ENCODE measurements at places on chromosomes 11 and 22. TPM values are rescaled to one million over a fixed set of nuclear protein-coding genes. Genes with fewer than 3 reads are reported as not detected.

TRIM66 gene
- 0.63 TPM for total RNA-seq

OR8K5 gene
- not detected for total RNA-seq

ATM gene
- 61.0 TPM for total RNA-seq

GRCh38 chr22:39534092-39534506 lies 1.6 kb upstream of the RPS19BP1 start:
- DNase-seq: no peak
- no peaks in the 10 kb centered on the region for H3K27me3 ChIP-seq
- H3K36me3 ChIP-seq: peaks cover 31% of the 10 kb centered on the region
- H3K27ac ChIP-seq: no peak overlapping the region
- H3K4me1 ChIP-seq: peaks cover 28% of the 10 kb centered on the region
- H3K4me3 ChIP-seq: no peak overlapping the region

CCDC157 gene
- 4.5 TPM for total RNA-seq

GRCh38 chr22:44407171-44407986 lies 90.7 kb downstream of the RTL6 start:
- no peak overlapping the region for H3K4me3 ChIP-seq
- DNase-seq: no peak
- no peaks in the 10 kb centered on the region for H3K27me3 ChIP-seq
- no peak overlapping the region for H3K27ac ChIP-seq

KRTAP5-10 gene
- not detected for total RNA-seq

GRCh38 chr11:101003468-101003867 lies 126.1 kb downstream of the PGR start:
- no peaks in the 10 kb centered on the region for H3K27me3 ChIP-seq
- H3K27ac ChIP-seq: no peak overlapping the region

ENDOD1 gene
- 4.1 TPM for total RNA-seq

DNA sequence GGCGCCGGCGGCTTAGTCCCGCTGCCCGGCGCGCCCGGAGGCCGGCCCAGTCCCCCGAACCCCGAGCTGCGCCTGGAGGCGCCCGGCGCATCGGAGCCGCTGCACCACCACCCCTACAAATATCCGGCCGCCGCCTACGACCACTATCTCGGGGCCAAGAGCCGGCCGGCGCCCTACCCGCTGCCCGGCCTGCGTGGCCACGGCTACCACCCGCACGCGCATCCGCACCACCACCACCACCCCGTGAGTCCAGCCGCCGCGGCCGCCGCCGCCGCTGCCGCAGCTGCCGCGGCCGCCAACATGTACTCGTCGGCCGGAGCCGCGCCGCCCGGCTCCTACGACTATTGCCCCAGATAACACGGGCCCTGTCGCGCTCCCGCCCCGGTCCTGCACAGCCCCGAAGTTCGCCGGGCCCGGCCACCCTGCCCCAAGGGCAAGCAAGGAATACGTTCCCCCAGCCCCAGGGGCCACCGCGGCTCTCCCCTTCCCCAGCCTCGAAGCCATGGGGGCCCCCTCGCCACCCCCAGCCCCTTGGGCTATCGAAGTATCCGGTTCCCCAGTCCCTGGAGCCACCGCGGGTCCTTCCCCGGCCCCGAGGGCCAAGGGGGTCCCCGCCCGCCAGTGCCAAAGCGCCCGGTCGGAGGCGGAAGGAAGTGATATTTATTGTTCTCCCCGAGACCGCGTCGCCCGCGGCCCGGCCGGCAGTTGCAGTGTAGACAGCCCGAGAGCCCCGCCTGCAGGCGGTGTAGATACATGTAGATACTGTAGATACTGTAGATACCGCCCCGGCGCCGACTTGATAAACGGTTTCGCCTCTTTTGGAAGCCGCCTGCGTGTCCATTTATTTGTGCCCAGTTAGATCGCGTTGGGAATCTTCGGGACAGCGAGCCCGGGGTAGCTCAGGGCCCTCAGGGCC lies 6.2 kb downstream of the TBX1 start:
- no peaks in the 10 kb centered on the region for H3K27me3 ChIP-seq
- no peak overlapping the region for H3K4me3 ChIP-seq
- no peak for DNase-seq

- no peaks in the 10 kb centered on the region for H3K27me3 ChIP-seq
- no peaks in the 10 kb centered on the region for H3K36me3 ChIP-seq
- no peak overlapping the region for H3K4me3 ChIP-seq
- H3K27ac ChIP-seq: no peak overlapping the region
- H3K4me1 ChIP-seq: no peaks in the 10 kb centered on the region
- DNase-seq: no peak
Observed at GRCh38 chr11:117458275-117459122, 130.8 kb downstream of the CEP164 start.

DNA sequence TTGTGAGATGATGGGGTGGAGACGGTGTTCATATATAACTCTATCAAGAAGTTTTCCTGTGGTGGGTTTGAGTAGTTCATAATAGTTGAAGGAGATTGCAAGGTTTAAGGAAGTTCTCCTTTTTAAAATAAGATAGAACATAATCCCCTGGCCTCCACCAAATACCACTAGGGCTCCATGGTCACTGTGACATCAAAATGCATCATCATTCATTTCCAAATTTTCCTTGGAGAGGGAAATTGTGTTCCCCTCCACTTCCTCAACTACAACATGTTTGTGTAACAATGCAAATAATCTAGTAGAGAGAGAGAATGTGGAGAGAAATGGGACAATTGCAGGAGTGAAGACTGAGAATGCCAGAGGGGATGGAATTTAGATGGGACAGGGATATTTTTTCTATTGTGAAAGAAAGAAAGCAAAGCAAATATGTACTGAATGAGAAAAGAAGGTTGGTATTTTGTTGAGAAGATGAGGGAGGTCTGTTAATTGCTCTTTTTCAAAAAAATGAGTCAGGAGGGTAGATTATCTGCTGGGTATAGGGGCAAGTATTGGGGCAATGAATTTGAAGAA lies 33.4 kb upstream of the ZBED5 start:
- peaks cover 13% of the 10 kb centered on the region for H3K4me1 ChIP-seq
- H3K27me3 ChIP-seq: no peaks in the 10 kb centered on the region
- DNase-seq: no peak
- no peaks in the 10 kb centered on the region for H3K36me3 ChIP-seq

GRCh38 chr11:111537336-111537860 lies 3.1 kb upstream of the LAYN start:
- H3K4me3 ChIP-seq: no peak overlapping the region
- H3K4me1 ChIP-seq: peaks cover 40% of the 10 kb centered on the region
- H3K27ac ChIP-seq: no peak overlapping the region
- H3K27me3 ChIP-seq: no peaks in the 10 kb centered on the region
- DNase-seq: no peak
- H3K36me3 ChIP-seq: peaks cover 12% of the 10 kb centered on the region

OR52B4 gene
- not detected for total RNA-seq

DNA sequence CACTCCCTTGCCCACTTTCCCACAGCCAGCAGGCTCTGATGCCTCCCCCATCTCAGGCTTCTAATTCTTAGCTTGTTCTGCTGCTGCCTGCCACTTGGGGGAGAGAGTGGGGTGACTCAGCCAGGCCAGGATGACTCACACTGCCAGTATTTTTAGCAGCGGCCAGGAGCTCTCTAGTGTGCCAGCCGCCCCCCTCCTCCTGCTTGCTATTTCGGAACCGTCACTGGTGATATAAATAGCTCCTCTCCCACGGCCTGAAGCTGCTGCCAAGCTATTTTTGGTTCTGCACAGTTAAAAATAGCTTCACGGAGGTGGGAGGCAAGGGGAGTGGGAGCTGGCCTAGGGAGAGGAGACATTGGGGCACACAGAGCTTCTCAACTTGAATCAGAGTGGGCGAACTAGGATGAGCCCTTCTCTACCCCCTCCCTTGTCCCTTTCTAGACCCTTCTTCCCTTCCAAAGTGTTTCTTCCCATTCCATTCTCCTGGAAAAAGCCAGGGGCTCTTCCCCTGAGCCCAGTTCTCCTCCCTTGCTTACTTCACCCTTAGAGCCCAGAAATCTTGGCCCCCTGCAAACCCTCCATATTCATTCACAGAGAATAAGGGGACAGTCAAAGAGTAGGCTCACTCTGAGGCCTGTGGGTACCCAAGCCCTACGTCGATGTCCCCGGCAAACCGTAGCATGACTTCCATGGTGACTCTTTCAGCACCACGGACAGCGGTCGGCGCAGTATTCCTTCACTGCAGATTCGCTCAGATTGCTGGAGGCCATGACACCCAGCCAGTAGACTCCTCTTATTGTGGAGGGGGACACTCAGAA lies 2.5 kb upstream of the NPAS4 start:
- peaks cover 20% of the 10 kb centered on the region for H3K36me3 ChIP-seq
- no peaks in the 10 kb centered on the region for H3K27me3 ChIP-seq
- DNase-seq: peak; percentile 99
- H3K4me1 ChIP-seq: peaks cover 15% of the 10 kb centered on the region
- H3K4me3 ChIP-seq: no peak overlapping the region

GRCh38 chr11:59510941-59511589 lies at the start of gene OR4D9:
OR4D9 (plus strand) TSS chr11:59511539; CDS start chr11:59514913, 3,374 bp downstream.
- peaks cover 2% of the 10 kb centered on the region for H3K27me3 ChIP-seq
- no peak within 1 kb of the TSS for H3K27ac ChIP-seq
- H3K36me3 ChIP-seq: no peaks in the 10 kb centered on the region
- H3K4me1 ChIP-seq: no peaks in the 10 kb centered on the region

OPCML gene
- 0.58 TPM for total RNA-seq

DNA sequence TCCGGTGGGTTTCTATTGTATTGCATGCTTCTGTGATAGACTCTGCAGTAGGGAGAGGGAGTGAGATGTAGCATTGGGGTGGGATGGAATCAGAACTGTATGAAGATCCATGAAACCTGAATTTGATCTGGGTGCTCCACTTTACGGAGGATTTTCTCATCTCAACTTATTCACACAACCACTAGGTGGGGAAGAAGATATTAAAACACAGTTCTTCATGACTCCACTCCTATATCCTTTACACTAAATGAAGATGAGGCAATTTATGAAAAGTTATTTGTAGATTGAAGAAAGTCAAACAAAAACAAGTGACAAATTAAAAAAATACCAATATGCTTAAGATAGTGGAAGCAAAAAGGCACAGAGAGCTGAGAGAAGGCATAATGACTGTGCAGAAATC lies 92.6 kb upstream of the PDGFD start:
- H3K27me3 ChIP-seq: no peaks in the 10 kb centered on the region
- H3K4me1 ChIP-seq: no peaks in the 10 kb centered on the region
- no peak overlapping the region for H3K4me3 ChIP-seq
- no peak for DNase-seq

GRCh38 chr11:74641905-74642304 lies 49.5 kb downstream of the POLD3 start:
- H3K36me3 ChIP-seq: peaks cover 22% of the 10 kb centered on the region
- no peaks in the 10 kb centered on the region for H3K27me3 ChIP-seq
- no peak for DNase-seq
- no peak overlapping the region for H3K4me3 ChIP-seq
- H3K4me1 ChIP-seq: peaks cover 13% of the 10 kb centered on the region
- no peak overlapping the region for H3K27ac ChIP-seq

DNA sequence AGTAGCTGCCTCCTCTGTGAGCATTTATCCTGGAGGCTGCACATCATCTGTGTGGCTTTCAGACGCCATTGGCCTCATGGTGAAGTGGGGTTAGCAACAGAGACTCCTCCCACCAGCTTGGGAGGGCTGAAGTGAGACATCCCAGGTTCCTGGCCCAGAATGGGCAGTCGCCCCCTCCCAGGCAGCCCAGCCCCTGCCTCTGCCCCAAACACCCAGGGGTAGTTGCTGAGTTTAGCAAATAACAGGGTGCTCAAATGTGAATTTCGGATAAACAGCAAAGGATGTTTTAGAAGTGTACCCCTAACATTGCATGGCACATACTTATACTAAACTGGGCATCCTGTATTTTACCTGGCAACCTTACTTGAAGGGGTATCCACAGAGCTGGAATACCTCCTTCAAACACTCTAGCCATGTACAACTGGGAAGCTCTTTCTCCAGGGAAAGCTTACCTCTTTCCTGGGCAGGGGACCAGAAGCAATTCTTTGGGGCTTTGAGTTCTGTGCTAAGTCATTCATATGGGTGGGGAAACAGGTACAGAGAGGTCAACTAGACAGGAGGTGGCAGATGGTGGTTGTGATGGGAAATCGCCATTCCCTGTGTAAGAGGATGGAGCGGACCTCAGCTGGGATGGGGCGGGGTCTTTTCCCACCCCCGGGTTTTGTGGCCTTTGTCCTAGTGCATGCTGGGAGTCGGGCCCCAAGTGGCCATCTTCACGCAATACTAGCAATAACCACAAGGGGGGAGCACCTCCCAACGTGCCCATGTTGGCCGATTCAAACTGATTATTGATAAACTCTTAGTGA lies 19.3 kb downstream of the MTFP1 start:
- H3K36me3 ChIP-seq: no peaks in the 10 kb centered on the region
- H3K27ac ChIP-seq: no peak overlapping the region
- no peak for DNase-seq

DNA sequence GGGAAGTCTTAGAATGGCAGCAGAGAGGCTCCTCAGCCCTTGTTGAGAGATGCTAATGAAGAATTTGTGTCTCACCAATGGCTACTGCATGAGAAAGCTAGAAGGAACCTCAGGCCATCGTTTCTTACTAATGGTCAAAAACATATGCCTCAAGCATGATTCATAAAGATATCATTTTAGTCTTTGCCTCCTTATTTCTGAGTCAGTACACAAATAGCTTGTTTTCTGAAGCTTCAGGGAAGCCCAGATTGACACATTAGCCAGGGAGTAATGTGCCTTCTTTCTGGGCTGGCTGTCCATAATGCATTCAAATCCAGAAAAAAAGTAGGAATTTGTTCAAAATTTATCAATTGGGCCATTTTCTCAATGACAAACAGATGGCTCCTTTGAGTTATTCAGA lies 169.4 kb upstream of the ZBED5 start:
- H3K4me3 ChIP-seq: no peak overlapping the region
- DNase-seq: no peak
- H3K36me3 ChIP-seq: no peaks in the 10 kb centered on the region
- H3K4me1 ChIP-seq: 0 out of 2 replicates have a peak, but pooled peaks cover 5% of the 10 kb centered on the region
- H3K27ac ChIP-seq: no peak overlapping the region
- no peaks in the 10 kb centered on the region for H3K27me3 ChIP-seq

DNA sequence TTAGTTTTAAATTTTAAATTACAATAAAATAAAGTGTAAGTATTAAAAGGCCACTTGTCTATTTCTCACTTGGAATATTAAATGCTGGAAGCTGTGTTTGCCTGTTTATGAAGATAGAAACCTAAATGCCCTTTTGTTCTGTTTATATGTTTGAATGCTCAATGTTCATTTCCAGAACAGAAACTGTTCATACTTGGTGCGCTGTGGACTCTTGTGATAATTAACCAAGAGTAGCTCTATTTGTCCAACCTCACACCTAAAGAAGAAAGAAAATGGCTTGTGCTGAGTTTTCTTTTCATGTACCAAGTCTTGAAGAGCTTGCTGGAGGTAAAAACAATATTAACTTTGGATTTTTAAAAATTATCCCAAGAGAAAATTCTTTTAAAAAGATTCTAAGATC lies 5.7 kb downstream of the C11orf54 start:
- no peak overlapping the region for H3K27ac ChIP-seq
- no peak for DNase-seq
- no peaks in the 10 kb centered on the region for H3K27me3 ChIP-seq
